Esophagus squamous epithelium (tissue), 5 donors: ENCODE measurements at places on chromosomes 12 and 14.

DNA sequence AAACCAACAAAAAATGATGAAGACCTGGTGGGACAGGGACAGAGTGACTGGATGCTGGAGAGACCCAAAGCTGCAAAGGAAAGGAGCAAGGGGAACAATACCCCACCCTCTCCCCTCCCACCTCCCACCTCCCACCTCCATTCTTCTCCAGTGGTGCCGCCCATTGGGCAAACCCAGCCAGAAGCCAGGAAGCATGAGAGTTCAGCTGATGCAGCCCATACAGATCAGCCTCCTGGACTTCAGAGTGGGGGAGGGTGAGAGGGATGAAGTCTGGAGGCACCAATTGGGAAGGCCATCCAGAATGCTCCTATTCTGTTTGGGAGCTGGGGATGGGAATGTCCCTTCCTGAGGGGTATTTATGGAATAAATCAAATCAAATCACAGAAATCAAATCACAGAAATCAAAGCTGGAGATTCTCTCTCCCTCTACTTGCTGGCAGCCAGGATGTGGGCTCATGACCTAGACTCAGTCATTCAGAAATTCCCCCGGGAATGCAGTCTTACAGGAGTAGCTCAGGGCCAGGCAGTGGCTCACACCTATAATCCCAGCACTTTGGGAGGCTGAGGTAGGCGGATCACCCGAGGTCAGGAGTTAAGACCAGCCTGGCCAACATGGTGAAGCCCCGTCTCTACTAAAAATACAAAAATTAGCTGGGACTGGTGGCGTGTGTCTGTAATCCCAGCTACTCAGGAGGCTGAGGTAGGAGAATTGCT lies 31.1 kb downstream of the IRF2BPL start:
- DNase-seq = no peak

DNA sequence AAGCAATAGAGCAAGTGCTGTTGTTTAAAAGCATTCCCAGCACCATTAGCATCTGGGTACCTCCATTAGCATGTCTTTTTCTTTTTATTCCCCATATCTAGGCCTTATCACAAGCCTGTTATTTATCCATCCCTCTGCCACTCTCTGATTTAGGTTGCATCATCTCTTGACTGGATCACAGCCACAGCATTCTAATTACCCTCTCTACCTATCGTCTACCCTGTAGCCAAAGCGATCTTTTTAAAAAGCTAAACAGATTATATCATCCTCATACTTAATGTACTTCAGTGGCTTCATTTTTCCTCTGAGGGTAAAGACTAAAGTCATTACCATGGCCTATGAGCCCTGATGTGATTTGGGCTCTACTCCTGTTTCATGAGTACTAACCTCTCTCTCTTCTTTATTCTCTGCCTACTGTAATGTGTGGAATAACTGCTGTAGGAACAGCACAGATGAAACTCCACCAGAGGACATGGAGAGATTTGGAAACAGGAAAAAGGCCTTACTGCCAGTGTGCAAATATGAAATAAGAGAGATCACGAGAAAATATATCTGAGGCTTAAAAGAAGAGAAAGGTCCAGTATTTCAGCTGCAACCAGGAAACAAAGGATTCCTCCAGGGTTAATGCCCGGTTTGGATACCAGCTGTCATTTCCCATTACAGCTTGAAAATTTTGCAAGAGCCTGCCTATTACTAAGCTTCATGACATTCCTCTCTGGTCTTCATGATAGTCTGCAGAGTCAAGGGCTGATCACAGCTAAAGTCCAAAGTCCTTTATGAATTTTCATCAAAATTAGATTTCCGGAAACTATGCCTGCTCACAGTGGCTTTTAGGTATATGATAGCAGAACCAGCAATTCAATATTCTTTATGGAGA lies 422.5 kb upstream of the PDE3A start:
- no peak for DNase-seq

- no peak for DNase-seq
Observed at GRCh38 chr12:56221232-56221756, 428 bp downstream of the RNF41 start.

- DNase-seq = no peak
Observed at GRCh38 chr12:130970165-130970907, 16.6 kb downstream of the ADGRD1 start.

DNA sequence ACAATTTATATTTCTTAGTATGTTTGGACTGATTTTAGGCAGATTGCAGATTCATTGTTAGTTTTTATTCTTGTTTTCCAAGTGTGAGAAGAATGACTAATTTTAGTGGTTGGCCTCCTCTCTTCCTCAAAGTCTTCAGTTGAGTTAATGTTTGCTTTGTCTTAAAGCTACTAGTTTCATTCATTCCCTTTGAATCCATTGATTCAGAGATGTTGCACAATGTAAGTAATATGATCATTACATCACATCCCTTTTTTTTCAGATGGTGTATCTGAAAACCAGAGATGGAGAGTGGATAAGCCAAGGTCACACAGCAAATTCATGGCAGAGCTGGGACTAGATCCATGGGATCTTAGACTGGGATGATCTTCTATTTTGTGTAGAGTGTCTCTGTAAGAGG lies 577.5 kb downstream of the BCL11B start:
- no peak for DNase-seq

GRCh38 chr14:93962701-93963601 lies 13.4 kb downstream of the ASB2 start:
- no peak for DNase-seq

DNA sequence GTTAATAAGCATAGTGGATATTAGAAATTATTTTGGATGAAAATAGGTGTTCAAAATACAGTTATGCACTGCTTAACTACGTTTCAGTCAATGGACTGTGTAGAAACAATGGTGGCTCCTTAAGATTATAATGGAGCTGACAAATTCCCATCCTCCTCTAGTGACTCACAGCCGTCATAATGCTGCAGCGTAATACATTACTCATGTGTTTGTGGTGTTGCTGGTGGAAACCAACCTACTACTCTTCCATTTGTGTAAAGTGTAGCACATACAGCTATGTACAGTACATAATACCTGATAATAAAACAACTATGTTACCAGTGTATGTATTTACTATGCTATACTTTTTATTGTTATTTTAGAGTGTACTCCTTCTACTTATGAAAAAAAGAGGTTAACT lies 111.2 kb upstream of the TMCC3 start:
- no peak for DNase-seq

- DNase-seq = no peak
Observed at GRCh38 chr14:90593254-90594040, 196.6 kb downstream of the CALM1 start.

DNA sequence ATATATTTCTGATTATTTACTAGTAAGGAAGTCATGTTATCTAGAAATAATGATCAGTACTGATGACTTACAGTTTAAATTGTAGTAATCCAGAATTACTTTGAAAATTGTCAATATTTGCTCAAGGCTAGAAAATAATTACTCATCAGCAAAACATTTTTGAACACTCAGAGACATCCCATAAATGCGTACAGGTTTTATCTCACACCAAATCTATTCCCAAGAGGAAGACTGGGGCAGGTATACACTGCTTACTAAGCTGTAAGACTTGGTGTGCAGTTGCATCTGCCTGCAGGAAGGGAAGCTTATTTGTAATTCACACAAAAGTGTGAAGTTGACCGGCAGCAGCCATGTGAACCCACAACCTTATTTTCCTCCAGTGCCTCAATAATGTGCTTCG lies 146.4 kb downstream of the CCER1 start:
- DNase-seq = no peak

DNA sequence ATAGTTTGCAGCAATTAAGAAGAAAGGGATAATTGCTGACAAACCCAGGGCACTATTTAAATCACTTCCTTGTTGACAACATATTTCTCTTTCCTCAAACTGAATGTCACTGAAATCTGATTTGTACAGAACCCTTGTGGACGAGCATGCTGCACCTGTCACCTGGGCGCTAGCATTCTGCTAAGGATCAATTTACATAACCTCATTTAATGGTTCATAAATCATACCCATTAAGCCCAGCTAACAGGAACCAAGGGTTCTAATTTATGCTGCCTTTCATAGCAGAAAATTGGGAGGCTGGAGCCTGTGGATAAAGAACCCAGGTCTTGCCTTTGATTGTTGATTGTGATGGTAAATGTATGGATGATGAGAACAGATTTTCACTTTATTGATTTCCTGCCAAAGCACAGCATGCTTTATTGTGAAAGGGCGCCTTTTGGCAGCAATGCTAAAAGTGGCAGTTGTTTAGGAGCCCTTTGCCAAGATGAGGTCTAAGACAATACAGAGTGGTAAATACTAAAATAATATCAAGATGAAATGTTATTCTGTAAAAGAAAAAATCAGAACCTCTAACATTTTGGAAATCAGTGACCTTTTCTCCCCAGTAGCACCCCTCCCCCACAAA lies 95.4 kb downstream of the NKX2-1 start:
- no peak for DNase-seq

DNA sequence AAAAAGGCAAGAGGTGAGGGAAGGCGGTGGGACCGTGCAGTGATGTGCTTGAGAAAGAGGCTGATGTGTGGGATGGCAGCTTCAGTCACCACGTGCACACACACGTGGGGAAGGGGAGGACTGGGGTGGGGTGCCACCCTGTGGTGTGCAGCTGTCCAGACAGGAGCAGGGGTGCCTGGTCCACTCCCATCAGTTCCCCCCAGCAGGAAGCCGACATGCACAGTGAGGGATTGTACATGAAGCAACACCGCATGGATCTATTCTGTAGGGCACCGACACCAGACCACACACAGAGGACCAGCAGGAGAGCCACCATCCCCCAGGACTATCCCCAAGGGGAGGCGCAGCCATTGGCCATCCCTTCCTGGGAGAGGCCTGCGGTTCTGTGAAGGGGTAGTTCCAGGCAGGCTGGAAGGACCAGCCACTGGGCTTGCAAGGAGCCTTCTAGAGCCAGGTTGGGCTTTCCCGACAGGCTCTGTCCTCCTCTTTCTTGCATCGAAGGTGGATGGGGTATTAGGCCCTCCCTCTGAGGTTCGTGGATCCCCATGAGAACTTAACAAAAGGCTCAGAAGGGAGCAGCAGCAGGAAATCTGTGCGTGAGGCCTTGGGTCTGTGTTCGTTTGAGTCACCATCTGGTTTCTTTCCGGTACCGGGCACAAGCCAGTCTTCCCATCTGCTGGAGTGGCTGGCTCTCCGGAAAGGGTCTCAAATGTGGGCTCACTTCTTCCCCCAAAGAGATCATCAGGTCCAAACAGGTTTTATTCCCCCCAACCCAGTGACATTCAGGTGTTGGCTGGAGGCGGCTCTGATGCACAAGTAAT lies 59.8 kb downstream of the PLEKHG3 start:
- DNase-seq = no peak

DNA sequence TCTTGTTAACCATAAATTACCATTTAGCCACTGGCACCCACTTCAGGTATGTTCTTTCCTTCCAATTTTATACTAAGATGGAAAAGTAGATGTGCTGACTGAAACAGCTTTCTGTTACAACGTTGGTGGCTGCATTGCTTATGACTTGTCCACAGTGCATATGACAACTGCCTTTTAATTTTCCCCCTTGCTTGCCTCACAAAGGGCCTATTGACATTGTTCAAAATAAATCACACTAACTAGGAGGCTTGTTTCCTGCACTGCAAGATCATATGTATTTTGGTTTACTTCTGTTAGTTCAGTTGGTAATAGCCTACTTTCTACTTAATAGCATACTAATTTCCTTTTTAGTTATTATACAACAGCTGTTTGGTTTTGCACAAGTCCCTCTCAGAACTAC lies 55.4 kb downstream of the SCAF11 start:
- DNase-seq = no peak

GRCh38 chr14:103332143-103332919 lies 1.7 kb upstream of the EIF5 start:
- no peak for DNase-seq

- no peak for DNase-seq
Observed at GRCh38 chr12:79874665-79875064, 60.2 kb downstream of the PPP1R12A start.

DNA sequence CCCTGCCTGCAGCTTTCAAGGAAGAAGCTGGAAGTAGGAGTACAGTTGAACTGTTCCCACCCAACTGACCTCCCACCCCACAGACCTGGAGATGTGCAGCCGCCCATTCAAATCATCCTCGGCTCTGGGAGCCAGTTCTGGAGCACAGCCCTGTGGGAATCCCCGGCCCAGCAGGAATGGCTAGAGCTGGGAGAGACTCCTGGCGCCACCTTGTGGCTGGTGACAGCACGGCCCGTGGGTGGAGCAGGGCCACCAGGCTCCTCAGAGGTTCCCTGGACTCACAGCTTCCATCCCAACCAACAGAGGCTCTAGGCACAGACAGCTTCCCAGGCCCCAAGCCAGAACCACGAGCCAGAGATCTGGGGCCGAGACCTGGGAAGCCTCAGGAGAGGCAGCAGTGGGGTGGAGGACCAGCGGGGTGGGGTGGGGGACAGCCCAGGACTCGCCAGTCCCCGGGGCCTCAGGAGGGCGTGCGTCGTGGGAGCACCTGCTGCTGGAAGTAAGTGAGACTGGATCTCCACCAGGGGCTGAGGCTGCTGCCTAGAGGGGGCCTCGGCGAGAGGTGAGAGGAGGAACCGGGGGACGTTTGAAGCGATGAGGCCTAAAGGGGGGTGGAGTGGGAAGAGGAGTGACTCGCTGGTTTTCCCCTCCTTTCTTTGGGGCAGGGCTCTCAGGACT lies 43.4 kb downstream of the RNF34 start:
- DNase-seq = no peak

- no peak for DNase-seq
Observed at GRCh38 chr12:127147724-127148123, 1119.2 kb upstream of the TMEM132C start.

DNA sequence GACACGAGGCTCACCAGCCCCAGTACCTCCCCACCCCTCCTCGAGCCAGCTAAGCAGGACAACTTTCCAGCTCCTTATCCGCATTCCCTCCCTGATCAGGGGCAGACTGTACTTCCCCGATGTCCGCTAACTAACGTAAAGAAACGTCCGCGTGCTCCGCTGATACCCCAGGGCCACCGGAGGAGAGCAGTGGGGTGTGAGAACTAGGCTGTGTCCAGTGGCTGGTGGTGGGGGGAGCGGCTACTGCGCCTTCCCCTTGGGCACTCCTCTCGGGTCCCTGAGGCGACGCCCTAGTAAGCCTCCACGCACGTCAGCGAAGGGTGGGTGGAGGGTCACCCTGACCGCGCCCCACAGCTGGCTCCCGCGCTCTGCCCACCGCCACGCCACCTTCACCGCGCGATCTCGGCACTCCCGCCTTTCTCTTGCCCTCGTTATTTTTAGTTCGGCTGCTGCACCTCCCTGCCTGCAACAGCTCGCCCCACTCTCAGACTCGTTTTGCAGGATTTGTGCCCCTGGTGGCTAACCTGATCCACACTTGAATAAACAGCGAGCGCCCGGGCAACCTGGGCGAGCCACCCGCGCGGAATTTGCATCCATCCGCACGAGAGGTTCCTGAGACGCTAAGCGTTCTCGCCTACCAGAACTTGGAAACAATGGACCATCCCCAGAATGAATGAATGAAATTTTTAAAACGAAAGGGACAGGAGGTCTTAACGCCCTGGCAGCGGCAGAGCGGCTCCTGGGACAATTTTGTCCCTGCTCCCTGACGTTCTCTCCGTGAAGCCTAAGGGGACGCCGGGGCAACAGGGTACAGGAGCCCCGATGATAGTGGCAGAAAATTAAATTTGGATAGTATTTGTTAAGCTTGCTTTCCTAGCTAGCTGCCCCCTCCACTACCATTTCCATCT lies 6.9 kb upstream of the BMP4 start:
- no peak for DNase-seq

GRCh38 chr14:30521899-30522736 lies 36.8 kb upstream of the G2E3 start:
- DNase-seq = no peak
